Occipital lobe (tissue), 3 donors: ENCODE measurements at places on chromosomes 6 and 20. TPM values are rescaled to one million over a fixed set of nuclear protein-coding genes. Genes with fewer than 3 reads are reported as not detected.

- DNase-seq, result no peak
These were observed 101.6 kb downstream of the LY86 start for GRCh38 chr6:6690144-6690483.

GRCh38 chr20:24605937-24606455 is 136.6 kb downstream of the SYNDIG1 start:
- DNase-seq, result no peak

- no peak for DNase-seq
These were observed 120.5 kb downstream of the CD164 start for GRCh38 chr6:109261811-109262210.

DNA sequence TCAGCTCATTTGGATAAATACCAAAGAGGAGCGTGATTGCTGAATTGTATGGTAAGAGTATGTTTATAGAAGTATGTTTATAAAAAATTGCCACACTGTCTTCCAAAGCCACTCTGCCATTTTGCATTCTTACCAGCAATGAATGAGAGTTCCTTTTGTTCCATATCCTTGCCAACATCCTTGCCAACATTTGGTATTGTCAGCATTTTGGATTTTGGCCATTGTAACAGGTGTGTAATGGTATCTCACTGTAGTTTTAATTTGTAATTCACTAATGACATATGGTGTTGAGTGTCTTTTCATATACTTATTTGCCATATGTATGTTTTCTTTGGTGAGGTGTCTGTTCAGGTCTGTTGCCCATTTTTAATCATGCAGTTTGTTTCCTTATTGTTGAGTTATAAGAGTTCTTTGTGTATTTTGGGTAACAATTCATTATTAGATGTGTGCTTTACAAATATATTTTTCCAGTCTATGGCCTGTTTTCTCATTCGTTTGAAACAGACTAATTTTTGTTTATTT is 520.2 kb upstream of the SOX4 start:
- no peak for DNase-seq

- DNase-seq, result no peak
These were observed 137.9 kb downstream of the DLL1 start for GRCh38 chr6:170152989-170153388.

GRCh38 chr20:235891-236290 is 8.8 kb downstream of the DEFB129 start:
- DNase-seq, result no peak

DNA sequence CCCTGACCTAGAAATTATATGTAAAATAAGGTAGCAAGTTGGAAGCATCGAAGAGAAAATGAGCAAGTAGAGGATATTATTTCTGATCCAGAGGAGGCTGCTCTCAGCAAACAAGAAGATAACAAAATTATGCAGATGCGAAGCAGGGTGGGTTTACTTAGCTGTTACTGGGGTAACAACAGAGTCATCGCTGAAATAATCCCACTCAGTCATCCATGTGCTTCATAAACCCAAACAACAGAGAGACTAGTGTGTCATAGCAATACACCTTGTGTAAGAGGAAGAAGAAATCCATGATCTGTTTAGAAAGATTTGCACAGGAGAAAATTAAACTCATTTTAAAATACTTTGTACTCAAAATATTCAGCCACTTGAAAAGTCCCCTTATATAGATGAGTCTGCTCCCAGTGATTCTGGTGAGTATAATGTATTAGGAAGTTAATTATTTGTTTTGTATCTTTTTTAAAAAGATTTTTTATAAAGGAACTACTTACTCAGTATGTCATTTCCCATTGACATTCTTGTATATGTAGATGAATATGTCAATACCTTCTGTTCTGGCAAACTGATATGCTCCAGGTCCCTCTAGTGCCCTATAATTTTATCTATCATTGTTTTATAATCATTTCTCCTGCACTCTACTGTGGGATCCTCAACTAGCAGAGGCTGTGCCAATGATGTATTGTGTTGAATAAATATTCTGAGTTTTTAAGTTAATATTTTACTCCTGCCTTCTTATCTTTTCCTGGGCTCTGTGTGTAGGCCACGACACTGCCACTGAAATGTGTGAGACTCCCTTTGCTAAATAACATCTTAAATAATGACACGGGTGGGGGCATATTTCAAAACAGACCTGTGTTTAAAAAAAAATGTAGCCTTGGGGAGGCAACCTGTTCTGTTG is 8.6 kb upstream of the HIVEP2 start:
- no peak for DNase-seq

- DNase-seq, result peak; percentile 50
These were observed at the start of gene PERP for GRCh38 chr6:138107078-138107751. TSS of gene PERP (minus strand) at chr6:138107419. CDS start at chr6:138107340, 79 bp downstream.

- DNase-seq, result no peak
These were observed 381.8 kb downstream of the KIF16B start for GRCh38 chr20:16191496-16191895.

GRCh38 chr6:127262896-127263295 is 3.8 kb upstream of the RNF146 start:
- DNase-seq, result no peak

- DNase-seq, result no peak
These were observed 426.2 kb downstream of the BMP2 start for GRCh38 chr20:7193681-7194080.

- no peak for DNase-seq
These were observed 97.2 kb downstream of the TULP4 start for GRCh38 chr6:158409451-158409850.

GRCh38 chr6:34484391-34484790 is 18.5 kb downstream of the PACSIN1 start:
- no peak for DNase-seq

GRCh38 chr20:44646023-44646640 is 5.4 kb downstream of the ADA start:
- DNase-seq, result no peak

DNA sequence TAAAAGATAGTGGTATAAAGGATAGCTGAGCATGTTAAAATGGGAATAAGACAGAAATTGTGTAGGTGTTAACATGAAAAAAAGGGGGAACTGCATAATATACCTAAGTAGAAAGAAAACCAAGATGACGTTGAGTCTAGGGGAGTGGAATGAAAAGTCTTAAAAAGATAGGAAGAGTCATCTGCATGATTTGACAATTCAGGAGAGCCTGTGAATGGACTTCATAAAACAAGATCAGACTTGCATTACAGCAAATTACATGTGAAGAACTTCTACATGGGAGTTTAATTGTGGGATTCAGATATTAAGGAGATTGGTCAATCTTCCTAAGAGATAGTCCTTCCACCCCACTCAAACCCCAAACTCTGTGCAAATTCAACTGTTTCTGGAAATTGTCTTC is 85.5 kb downstream of the WASF1 start:
- DNase-seq, result no peak

DNA sequence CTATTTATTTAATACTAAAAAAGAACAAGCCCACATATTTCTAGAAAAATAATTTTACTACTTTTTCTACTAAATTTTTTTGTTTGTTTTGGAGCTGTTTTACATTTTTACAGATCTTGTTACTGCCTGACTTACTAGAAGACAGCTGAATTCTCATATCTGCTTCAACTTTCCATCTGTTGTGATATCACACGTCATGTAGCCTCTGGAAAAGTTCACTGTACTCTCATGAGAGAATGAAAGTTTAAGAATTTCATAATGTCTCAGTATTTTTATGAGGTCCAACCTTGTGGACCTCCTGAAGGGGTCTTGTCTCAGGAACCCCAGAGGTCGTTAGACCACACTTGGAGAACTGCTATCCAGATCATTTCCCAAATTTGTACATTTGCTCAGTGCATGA is 81.7 kb upstream of the MTHFD1L start:
- DNase-seq, result no peak

- no peak for DNase-seq
These were observed 16.4 kb downstream of the RREB1 start for GRCh38 chr6:7124114-7124513.

DNA sequence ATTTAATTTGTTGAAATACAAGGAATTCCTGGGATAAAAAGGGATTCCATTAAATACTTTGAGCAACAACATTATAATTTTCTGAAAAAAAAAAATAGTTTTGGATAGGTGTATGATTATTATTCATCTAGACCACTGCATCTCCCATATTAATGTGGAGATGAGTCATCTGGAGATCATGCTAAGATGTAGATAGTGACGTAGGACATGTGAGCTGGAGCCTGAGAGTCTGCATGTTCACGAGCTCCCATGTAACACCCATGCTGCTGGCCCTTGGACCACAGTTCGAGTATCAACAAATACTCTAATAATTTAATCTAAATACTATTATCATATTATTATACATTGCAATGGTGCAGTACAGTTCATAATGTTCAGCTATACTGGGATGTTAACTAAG is 91.6 kb downstream of the EPM2A start:
- no peak for DNase-seq

GRCh38 chr20:38112261-38112929 is 52.7 kb downstream of the TGM2 start:
- no peak for DNase-seq

DNA sequence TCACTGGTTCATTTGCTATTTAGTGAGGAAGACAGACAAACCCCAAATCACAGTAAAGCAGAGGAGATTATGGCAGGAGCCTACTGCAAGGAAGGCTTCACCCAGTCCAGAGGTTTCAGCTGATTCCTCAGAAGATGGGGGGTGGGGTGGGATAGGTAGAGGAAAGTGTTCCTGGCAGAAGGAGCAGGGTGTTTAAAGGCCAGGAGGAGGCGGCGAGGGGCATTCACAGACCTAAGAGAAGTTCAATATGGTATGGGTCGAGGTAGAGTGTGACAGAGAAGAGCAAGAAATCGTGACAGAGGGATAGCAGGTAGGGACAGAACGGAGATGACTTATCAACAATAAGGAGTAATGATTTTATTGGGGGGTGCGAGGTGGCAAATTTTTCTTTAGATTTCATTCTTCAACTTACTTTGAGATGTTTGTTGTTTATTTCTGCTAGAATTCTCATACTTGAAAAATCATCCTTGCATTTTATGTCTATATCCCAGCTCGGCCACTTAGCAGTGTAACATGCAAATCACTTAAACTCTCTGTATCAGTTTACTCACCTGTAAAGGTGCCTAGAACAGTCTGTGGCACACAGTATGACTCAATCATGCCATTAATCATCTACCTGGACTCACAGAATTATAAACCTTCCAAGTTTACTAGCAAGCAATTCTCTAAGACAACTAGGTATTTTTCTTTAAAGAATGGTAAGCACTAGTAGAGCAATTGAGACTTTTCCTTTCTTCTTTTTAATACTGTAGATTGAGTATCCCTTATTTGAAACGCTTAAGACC is 176.7 kb downstream of the REV3L start:
- no peak for DNase-seq

- no peak for DNase-seq
These were observed 214.2 kb downstream of the COL19A1 start for GRCh38 chr6:70080443-70081070.

DNA sequence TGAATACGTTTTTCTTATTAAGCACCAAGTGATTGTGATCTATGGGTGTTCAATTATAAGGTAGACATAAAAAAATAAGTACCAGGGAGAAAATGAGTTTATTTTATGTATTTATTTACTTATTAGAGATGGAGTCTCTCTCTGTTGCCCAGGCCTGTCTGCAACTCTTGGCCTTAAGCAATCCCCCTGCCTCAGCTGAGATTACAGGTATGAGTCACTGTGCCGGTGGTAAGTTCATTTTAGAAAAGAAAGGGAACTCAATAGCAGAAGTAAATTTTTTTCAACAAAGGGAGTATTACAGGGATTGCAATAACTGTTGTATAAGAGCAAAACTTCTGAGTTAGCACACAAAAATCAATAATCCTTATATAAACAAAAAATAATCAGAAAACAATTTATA is 98.7 kb upstream of the FUT9 start:
- DNase-seq, result no peak

DNA sequence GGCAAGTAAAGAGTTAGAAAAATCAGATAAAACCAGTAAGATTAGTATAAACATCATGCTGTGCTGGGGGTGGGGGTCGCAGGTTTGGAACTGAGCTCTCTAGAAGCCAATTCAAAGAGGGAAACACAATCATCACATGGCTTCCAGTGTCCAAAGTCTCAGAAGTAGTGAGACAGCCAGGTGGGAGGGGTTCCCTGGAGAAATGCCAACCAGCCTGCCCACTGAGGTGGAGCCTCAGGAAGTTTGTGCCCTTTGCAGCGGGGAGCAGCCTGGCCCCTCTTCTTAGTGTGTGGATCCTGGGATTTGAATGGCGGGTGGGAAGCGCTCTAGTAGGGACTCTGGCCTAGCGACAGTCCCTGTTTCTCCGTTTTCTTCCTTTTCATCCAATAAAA is 21.4 kb downstream of the C6orf15 start:
- no peak for DNase-seq

DNA sequence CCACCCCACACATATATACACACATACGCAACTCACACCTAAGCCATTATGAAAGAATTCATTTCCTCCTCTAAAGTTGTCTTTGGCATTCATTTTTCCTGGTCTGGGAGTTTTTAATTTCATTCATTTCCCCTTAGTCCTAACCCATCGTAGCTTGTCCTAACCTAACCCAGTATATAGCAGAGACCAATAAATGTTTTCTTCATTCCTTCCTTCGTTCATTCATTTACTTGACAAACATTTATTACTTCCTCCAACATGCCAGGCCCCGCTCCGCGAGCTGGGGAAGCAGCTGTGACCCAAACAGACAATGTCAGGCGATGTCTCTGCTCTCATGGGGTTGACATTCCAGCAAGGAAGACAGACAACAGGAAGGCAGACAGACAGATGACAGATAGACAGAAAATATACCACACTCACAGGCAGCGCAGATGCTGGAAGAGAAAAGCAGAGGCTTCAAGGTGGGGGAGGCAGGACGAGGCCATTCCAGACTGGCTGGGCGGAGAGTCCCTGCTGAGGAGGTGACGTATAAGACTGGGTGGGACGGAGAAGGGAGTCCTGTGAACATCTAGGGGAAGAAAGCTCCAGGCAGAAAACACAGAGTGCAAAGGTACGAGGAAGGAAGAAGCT is 33.7 kb upstream of the SIRPA start:
- no peak for DNase-seq

DPPA5 gene
- total RNA-seq, result not detected

LST1 gene
- 0.94 TPM for total RNA-seq

EYA4 gene
- total RNA-seq, result 0.47 TPM

MYMX gene
- not detected for total RNA-seq

CST2 gene
- not detected for total RNA-seq

ATXN1 gene
- 102 TPM for total RNA-seq

HLA-DRB5 gene
- not detected for total RNA-seq

LRRN4 gene
- total RNA-seq, result not detected

TNNC2 gene
- total RNA-seq, result 1.2 TPM

SAMD3 gene
- total RNA-seq, result 15.6 TPM

SALL4 gene
- total RNA-seq, result 0.16 TPM

IL17A gene
- total RNA-seq, result not detected

SRSF6 gene
- 33.7 TPM for total RNA-seq

ADGRF4 gene
- not detected for total RNA-seq

AGPAT1 gene
- 13.6 TPM for total RNA-seq

KHDC1L gene
- 0.78 TPM for total RNA-seq

ENPP4 gene
- total RNA-seq, result 27.8 TPM

FGD2 gene
- total RNA-seq, result 2.0 TPM
